ENCODE measurements at places on chromosomes 1 and 21.
A peak's percentile ranks its signal among the peaks of the same experiment; 100 is the strongest.

- peak; percentile 73 for DNase-seq
Observed at GRCh38 chr1:181099152-181100014, 10.9 kb downstream of the IER5 start.

DNA sequence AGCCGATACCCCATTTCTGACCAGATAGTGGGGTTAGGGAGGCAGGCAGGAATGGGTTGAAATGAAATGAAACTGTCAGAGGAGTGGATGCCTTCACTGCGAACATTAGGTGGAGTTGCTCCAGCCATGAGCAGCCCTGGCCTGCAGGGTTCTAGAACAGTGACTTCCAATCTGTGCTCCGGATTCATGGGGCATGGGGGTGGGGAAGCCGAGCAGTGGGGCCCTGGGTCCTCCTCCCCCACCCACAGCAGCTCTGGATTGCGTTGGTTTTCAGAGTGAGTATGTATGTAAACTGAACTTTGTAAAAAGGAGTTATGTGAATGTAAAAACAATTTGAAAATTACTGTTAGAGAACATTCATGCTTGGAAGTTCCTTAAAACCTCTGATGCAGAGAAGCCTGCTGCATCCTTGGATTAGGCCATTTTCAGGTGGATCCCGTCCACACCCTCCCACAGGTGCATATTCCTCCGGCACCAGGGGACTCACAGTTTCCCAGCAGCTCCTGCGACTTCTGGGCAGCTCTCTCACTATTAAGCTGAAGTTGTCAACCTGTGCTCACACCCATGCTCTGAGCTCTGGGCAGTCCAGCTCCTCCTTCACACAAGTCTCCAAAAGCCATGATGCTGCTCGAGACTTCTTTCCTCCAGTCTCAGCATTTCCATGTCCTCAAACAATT is 54.4 kb upstream of the EDN2 start:
- no peak for DNase-seq

DNA sequence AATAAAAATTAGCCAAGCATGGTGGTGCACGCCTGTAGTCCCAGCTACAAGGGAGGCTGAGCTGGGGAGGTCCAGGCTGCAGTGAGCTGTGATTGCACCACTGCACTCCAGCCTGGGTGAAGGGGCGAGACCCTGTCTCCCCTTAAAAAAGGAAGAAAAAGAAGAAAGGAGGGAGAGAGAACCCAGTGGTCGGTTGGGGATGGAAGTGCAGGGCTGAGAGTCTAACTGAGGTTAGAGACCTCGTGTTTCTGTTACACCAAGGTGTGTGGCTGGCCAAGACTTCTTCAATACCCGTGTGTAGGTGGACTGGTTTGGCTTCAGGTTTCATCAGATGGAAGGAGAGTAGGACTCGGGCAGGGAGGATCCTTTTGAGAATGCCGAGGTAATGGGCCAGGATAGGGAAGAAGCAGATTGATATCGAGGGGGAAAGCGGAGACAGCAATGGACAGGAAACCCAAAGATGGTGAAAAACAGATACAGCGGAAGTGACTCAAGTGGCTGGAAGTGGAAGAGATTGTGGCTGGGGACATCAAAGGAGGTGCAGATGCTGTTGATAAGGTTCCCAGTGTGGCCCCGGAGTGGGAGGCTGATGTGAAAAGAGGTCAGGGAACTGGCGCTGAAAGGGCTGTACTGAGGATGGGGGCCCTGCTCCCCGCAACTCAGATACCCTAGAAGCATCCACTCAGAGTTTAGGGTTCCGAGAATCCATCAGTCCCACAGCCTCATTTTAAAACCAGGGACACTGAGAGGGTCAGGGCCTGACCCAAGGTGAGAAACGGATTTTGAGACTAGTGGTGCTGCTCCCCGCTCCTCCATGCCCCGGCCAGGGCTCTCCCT is 681 bp upstream of the UBXN10 start:
- no peak for DNase-seq

- DNase-seq = no peak
Observed at GRCh38 chr1:27878039-27878438, 5.7 kb downstream of the THEMIS2 start.

- no peak for DNase-seq
Observed at GRCh38 chr1:14925336-14926136, 228.0 kb upstream of the TMEM51 start.

- no peak for DNase-seq
Observed at GRCh38 chr1:4020449-4020848, 120.4 kb upstream of the C1orf174 start.

- no peak for DNase-seq
Observed at GRCh38 chr1:8871965-8872399, 6.5 kb downstream of the ENO1 start.

DNA sequence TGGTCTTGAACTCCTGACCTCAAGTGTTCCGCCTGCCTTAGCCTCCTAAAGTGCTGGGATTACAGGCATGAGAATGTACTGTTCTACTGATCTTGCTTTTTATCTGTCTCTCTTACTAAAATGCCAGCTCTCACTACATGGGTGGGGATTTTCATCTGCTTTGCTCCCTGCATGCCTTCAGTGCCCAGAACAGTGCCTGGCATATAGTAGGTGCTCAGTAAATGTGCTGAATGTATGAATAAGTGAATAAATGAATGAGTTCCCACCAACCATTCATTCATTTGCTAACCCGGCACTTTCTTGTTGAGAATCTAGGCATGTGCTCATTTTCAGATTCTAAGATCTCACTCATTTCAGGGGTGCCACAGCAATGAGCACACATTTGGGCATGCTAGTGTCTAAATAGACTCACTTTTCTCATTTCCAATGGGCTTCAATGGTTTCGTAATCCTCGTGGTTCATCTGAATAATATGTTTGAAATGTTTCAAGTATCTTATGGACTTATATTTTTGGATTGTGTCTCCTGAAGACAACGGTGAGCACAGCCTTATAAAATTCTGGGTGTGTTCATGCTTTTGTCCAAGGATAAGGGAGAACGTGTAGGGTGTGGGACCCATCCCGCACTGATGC is 7.6 kb downstream of the DHRS3 start:
- peak; percentile 57 for DNase-seq

GRCh38 chr1:77405186-77405585 is 123.4 kb downstream of the AK5 start:
- no peak for DNase-seq

- peak; percentile 44 for DNase-seq
Observed at GRCh38 chr1:211829343-211830054, 1.1 kb downstream of the LPGAT1 start.

DNA sequence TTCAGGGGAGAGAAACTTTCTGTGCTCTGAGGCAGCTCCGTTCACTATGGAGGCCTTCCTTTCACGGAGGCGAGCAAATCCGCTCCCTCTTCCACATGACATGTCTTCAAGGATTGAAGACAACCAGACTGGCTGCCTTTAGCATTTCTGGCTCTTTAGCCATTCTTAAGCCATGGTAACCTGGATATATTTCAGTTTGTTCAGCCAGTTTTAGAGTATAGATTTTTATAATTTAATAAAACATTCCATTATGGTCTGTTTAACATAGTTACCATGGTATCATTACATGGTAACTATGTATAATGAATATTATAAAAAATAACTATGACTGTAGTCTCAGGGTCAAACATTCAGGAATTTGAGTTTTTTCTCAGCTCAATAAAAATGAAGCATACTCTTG is 54.2 kb upstream of the NFIA start:
- no peak for DNase-seq

DNA sequence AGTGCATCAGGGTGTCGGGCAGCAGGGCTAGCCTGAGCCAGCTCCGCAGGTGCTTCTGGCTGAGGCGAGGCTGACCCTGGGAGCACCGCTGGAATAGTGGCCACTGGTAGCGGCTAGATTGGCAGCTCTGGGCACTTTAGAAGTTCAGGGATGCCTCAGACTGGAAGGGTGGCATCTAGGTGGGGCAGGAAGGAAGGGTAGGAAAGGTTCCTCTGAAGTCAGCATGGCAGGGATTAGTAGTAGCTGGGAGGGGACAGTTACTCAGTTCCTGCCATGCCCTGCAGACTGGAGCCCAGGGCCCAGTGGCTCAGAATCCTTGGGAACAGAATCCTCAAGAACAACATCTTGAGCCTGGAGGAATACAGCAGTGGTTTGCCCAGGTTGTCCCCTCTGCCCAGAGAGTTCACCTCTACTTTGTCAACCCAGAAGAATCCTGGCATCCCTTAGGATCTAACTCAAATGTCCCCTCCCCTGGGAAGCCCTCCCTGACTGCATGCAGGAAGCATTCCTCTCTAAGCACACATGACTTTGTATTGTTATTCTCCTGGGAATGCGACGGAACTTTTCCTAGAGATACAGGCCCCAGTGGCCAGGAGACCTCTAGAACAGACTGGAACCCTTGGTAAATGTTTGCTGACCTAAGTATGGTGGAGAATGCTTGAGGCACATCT is 39.5 kb upstream of the BCAR3 start:
- DNase-seq = no peak

GRCh38 chr1:24322470-24323177 is 3.5 kb downstream of the GRHL3 start:
- no peak for DNase-seq

DNA sequence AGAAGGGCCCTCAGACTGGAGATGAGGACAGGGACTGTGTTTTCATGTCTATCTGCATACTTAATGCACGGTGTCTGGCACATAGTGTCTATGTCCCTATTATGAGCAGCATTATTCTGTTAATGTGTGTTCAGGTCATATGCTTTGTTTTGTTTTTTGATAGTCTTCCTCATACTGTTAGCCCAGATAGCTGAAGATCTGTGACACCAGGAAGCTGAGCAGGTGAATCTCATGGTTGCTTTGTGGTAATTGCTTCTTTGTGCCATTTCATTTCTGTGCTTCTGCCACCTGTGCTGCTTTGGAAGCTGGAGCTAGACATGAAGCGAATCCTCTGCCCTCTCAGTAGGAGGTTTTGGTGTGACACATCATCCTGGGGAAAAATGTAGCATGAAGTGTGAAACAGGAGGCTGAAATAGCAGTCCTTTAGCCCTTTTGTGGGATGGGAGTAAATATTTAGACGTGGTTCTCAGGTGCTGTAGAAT is 15.8 kb downstream of the SMAP2 start:
- no peak for DNase-seq

GRCh38 chr21:18771845-18772380 is 368.3 kb upstream of the TMPRSS15 start:
- DNase-seq = no peak

GRCh38 chr1:207140536-207140935 is 36.5 kb downstream of the C4BPA start:
- DNase-seq = peak; percentile 22

DNA sequence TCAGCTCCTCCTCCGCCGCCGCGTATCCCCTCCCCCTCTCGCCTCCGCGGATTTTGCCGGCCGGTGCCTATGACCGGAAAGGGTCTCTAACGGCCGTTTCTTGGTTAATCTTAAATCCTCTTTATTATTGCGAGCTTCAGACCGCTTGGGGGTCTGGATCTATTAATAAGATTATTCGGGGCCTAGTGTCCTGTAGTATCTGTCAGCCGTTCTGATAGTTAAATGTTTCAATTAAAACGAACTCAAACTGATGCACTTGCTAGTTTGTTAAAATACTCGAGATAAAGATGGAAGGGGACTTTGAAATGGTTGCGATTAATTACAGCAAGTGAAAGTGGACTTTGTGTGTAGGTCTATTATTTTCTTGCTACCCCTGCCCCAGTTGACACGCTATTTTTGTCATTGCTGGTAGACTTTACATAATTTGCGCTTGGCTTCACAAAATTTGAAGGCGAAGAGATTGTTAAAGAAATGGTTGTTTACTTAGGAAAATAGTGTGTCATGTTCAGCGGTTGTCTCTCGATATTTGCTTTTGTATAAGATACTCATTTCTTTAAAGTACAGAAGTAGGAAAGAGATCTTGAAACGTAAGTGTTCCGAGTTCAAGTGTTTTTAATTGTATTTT is 779 bp downstream of the SON start:
- DNase-seq = peak; percentile 53

DNA sequence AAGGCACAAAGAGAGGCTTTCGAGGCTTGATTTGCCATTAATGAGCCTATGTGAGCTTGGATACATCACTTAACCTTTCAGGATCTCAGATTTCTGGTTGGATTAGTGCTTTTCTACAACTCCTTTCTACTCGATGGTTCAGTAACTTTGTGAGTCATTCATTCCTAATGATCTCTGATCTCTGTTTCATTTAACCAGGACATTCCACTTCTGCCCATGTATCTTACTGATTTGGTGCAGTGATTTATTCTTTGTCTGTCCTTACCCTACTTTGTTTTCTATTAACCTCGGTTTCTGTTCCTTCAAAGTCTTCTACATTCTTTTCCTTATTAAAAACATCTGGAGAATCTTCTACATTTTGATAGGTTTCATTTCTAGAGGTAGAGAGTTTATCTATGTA is 94.6 kb upstream of the ZBTB18 start:
- peak; percentile 20 for DNase-seq

GRCh38 chr1:218572050-218572449 is 226.9 kb downstream of the TGFB2 start:
- no peak for DNase-seq

- DNase-seq = no peak
Observed at GRCh38 chr1:227726924-227727599, 8.0 kb downstream of the JMJD4 start.

DNA sequence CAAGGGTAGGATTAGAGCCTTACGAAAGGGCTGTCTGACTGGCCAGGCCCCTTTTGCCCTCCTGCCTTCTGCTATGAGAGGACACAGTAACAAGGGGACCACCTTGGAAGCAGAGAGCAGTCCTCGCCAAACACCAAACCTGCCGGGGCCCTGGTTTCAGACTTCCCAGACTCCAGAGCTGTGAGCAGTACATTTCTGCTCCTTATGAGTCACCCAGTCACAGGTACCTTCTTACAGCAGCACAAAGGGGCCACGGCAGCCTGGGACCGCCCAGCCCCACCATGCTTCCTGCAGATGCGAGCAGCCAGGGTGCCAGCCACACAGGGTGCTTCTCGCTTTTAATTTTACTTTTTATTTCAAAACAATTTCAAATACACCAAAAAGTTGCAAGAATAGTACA is 17.2 kb upstream of the POFUT2 start:
- DNase-seq = no peak
